HuH-7 (cell line): ENCODE measurements at places on chromosomes 13 and 19.

DNA sequence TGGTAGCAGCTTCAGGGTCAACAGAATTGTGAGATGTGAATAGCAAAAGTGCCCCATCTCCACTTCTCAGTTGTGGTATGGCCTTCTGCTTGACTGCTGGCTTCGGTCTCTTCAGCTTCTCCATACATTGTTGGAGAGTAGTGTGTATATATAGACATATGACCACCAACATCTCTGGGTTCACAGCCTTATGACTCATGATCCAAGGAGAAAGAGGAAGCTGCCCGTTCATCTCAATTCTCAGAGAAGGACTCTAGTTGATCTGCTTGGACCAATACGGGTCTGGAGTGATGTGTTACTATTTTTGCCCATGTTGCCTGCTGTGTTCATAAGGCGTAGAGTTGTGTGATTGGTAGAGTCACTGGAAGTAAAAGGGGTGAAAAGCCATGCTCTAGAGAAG lies 3.6 kb upstream of the COMMD6 start:
- no peak for DNase-seq

- DNase-seq: no peak
Measured at GRCh38 chr19:11995174-11995573, 30.3 kb downstream of the ZNF763 start.

DNA sequence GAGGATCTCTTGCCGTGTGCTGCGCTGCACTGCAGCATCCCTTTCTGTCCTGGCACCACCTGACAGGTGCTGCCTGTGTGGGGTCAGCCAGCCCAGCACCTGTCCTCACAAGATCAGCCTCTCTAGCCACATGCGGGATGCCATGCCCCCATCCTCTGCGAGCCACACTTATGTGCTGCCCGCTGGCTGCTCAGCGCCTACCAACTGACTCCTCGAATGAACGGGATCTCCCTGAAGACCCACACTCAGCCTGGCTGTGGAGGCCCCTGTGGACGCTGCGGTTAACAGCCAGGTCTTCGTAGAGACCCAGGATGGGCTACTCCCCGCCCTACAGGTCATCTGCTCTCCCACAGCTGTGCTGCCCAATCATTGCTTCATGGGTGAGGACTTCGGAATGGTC lies 106.1 kb downstream of the DOCK9 start:
- DNase-seq: no peak

GRCh38 chr13:87675851-87676250 lies 4.7 kb downstream of the SLITRK5 start:
- DNase-seq: no peak

DNA sequence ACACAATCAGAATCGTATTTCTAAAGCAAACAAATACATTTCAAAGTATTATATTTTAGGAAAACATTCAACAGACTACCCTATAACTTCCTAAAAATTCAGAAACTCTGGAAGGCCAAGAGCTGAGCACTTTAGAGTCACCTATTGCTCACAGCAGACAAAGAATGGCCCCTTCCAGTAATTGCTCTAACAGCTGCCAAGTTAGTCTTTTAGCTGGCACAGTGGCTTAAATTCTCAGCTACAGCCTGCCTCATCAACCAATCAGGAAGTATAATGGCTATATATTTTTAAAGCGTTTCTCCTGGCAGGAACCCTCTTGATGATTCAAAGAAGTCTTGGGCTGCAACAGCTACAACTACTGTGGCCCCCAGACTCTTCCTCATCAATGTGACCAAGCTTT lies 14.9 kb upstream of the SLITRK5 start:
- no peak for DNase-seq

GRCh38 chr13:110638257-110638656 lies 22.9 kb downstream of the NAXD start:
- no peak for DNase-seq
